Neural crest cell (in vitro differentiated cells): ENCODE measurements at places on chromosomes 7 and 10. TPM values are rescaled to one million over a fixed set of nuclear protein-coding genes. Genes with fewer than 3 reads are reported as not detected.

ZNF736 gene
- not detected in 2 replicates for total RNA-seq

GRCh38 chr10:56622335-56622973 lies 261.4 kb upstream of the ZWINT start:
- no peak for DNase-seq

DNA sequence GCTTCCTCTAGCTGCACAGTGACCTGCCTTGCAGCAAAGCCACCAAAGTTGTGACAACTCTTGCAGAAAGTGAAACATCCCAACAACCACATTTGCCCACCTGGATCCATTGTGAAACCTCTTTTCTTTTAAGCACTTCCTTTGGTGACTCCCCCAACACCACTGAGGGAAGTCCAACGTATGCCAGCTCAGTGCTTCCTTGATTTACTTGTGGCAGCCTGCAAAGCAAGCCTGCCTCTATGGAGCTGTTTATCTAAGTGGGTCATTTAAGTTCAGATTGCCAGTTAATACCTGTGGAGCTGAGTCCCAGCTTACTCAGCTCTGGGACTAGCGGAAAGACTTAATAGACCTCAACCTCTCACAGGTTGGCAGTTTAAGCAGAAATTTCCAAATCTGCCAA lies 230.8 kb upstream of the GHITM start:
- no peak for DNase-seq

DNA sequence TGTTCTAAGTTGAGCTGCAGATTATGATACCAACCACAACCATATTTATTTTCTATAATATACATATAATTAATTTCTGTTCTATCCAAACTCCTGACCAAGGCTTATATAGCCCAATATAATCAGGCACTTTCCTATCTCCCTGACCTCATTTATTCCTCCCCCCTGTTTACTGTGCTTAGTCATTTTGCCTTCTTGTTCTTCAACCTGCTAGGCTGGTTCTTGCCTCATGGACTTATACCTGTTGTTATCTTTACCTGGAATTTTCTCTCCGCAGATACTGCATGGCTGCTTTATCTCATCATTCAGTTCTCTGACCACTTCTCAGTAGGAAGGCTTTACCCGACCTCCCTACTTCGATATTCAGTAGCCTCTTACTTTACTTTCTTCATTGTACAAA lies 24.9 kb upstream of the FAM3C start:
- DNase-seq, result no peak

MSS51 gene
- 2.1 and 2.6 TPM in 2 replicates for total RNA-seq

DNA sequence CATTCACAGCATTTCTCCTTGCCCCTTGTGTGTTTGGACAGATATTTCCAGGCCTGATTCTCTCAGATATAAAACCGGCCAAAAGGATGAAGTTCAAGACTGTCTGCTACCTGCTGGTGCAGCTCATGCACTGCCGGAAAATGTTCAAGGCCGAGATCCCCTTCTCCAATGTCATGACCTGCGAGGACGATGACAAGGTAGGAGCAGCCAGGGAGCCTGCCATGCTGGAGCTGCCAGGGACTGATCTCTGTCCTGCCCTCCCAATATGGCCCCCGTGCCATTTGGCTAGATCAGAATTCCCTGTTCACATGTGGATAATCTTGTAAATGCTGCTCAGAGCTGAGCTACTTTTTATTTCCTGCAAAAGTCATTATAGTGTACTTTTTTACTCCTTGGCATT lies 87.8 kb downstream of the ADCY1 start:
- DNase-seq, result no peak

DNA sequence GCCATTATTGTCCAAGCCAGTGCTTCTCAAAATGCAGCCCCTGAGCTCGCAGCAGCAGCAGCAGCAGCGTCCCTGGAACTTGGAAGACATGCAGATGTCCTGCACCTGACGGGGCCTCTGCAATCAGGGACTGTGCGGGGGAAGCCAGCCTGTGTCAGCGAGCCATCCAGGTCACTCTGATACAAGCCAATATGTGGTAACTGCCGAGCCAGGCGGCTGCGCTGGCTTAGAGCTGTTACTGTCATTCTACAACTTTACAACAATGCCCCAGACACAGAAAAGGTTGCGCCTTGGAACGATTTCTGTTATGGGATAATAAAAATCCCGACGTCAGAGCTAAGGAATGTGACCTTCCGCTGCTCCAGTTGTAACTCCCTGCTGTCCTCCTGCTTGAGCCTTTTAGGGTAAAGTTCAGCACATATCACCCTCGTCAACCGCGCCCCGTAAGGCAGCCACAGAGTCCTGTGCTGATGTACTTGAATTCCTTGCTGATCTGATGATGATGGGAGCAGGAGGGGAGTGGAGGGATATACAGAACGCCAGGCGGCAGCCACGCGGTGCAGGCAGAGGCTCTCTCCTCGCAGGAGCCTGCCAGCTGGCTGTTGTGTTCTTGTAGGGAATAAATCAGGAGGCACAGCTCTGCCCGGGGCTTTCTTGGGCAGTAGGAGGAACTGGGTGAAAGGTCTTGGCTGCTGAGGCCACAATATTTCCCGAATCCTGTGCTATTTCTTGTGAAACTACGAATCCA lies 20.0 kb upstream of the CRYGN start:
- peak; percentile 44 for DNase-seq

- DNase-seq, result no peak
Measured at GRCh38 chr10:44339218-44339617, 45.7 kb downstream of the CXCL12 start.

HPSE2 gene
- not detected in 2 replicates for total RNA-seq

GRCh38 chr10:19815731-19816410 lies 361 bp upstream of the PLXDC2 start:
- peak; percentile 48 for DNase-seq

DNA sequence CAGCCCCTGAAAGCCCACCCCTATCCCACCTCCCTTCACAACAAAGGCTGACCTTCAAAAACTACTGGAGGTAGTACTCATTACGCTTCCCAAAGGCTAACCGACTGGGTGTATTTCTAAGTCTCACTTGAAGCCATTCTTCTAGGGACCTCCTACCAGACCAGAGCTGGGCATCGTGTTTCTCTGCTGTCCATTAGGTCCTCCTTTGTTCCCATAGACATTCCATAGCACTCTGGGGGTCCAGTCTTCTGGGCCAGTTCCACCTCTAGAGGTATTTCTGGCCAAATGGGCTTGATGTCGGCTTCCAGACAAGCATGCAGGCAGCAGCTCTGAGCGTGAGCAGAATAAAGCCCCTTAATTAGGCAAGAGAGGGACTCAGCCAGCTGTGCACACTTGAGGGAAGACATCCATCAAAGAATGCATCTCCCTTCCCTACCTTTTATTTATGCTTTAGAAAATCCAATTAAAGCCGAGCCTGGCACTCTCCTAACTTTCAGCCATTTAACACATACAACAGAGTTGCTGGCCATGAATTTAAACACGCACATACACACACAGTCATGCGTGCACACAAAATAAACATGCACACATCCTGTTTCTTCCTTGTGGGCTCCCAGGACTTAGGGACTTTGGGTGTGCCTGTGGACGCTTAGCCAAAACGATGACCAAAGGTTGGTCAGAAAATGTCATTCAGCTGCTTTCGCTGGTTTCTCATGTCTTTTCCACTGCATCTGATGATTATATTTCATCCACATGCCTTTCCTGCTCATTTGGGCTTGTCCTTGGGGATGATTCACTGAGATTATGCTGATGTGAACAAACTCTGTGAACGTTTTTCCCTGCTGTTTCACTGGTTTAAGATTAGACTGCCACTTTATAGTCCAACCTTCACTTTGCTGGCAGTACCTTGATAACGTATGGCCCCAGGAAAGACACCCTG lies 362.0 kb upstream of the NFE2L3 start:
- no peak for DNase-seq

DAGLB gene
- total RNA-seq, result 33.0 and 36.0 TPM in 2 replicates

GRCh38 chr7:117019786-117020590 lies 66.7 kb downstream of the ST7 start:
- peak; percentile 63 for DNase-seq

PILRA gene
- total RNA-seq, result 2.6 and 2.7 TPM in 2 replicates

DNA sequence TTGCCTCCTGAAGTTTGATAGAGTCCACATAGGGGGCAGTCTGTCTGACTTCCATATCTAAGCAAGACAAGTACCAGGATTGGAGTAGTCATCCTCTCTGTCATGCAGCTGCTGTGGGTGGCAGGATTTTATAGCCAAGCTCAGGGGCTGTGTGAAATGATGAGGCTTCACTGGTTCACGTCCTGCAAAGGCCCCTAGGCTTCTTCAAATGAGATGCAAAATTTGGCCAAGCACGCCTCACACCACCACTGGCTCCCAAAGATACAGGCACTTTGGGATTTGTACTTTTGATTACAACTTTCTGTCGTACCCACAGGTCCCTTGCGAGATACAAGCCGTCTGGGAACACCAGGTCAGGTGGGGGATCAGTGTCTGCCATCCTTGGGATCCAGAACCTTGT lies 67.1 kb downstream of the WDFY4 start:
- DNase-seq, result no peak

REPIN1 gene
- 212 and 224 TPM in 2 replicates for total RNA-seq

- no peak for DNase-seq
Measured at GRCh38 chr7:138077809-138078208, 1.6 kb downstream of the AKR1D1 start.

GRCh38 chr10:86677374-86677773 lies 9.1 kb downstream of the LDB3 start:
- no peak for DNase-seq

GRCh38 chr10:122551450-122551849 lies 9.1 kb upstream of the DMBT1 start:
- DNase-seq, result no peak

ECHDC3 gene
- total RNA-seq, result 5.2 and 5.3 TPM in 2 replicates

DNA sequence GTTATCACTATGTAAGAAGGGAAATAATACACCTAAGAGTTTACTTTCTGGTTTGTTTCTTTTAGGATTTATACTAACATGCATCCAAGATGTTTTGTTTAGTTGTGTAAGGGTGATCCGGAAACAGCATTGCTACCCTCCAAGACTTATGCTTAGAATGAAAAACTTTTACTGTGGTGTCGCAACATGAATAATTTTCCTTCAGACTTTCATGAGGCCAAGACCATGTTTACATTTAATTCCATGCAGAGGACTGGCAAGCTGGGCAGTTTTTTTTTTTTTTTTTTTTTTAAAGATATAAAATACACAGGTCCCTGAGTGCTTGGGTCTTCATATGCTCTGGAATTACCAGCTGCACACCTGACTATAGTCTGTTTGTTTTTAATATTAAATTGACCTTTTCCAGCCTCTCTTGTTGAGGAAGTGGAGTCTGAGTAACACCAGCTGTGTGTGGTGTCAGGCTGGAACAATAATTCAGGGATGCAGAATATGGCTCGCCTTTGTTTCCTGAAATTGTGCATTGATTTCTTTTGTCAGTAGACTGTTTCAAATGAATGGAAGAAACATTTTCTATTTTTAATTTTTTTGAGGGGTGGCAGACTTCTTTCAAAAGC lies 81.7 kb downstream of the ST7 start:
- no peak for DNase-seq

GRCh38 chr7:73738220-73738611 lies 386 bp downstream of the ABHD11 start:
- peak; percentile 26 for DNase-seq

- DNase-seq, result no peak
Measured at GRCh38 chr10:50605269-50605950, 18.3 kb downstream of the SGMS1 start.

- DNase-seq, result no peak
Measured at GRCh38 chr7:54846273-54846672, 87.3 kb upstream of the SEC61G start.

- DNase-seq, result no peak
Measured at GRCh38 chr7:55538538-55538937, 33.8 kb downstream of the VOPP1 start.

GRCh38 chr10:32077896-32078485 lies 21.8 kb upstream of the KIF5B start:
- no peak for DNase-seq

RTKN2 gene
- 27.5 and 29.2 TPM in 2 replicates for total RNA-seq

DNA sequence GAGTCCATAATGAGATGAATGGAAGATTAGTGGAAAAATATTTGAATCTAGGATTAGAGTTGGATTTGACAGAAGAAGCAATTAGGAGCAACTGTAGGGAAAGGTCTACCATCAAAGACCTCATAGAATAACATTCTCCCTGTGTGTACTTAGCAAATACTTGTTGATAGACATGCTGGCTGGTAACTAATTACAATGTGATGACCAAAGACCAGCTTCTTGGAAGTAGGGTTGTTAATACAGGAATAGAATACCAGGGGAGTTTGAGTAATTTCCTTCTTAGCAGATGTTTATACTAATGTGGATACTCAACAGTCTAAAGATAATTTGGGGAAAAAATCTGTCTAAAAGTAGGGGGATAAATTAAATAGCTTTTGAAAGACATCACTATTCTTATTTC lies 357.5 kb upstream of the BMPER start:
- DNase-seq, result no peak

PNLIPRP2 gene
- total RNA-seq, result not detected in 2 replicates

- no peak for DNase-seq
Measured at GRCh38 chr7:86733783-86734182, 90.1 kb downstream of the GRM3 start.

RELN gene
- total RNA-seq, result 0.02 and 0.07 TPM in 2 replicates

DNA sequence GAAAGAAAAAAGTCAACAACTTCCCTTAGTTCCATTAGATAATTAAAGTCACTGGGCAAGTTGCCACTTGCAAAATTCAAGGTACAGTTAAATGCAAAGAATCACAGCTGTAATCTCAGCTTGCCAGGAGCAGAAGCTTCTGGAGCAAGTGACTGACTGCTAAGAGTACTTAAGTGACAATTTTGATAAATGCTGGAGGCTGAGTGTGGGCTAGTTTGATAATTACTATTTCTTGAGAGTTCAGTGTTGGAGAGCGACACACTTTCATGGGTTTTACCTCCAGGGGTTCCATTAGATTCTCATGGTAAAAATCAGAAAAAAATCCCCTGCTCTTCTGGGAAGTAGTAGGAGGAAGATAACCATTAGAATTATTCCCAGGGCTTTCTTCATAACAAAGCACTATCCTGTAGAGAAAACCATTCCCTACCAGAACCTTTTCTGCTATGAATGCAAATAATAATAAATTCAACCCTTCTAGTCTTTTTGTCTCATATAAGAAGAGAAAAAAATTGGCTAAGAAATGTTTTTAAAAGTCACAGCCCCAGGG lies 486.3 kb downstream of the POM121L12 start:
- no peak for DNase-seq

DNA sequence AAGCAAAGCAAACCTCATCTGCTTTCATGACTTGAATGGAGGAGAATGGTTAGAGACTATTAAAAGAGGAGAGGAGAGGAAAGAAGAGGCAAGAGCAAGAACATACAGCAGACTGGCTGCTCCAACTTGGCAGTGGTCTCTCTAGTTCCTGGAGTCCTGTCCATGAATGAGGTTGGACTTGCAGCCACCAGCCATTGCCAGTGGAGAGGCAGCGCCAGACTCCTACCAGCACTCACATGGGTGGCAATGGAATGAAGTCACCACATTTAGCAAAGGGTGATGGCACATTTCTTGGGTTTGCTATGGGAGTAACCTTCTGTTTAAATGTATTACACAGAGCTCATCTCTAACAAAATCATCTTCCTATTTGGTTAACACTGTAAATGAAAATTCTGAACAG lies 257.8 kb upstream of the IMMP2L start:
- no peak for DNase-seq
